ENCODE measurements at places on chromosomes 7 and 10. TPM values are rescaled to one million over a fixed set of nuclear protein-coding genes. Genes with fewer than 3 reads are reported as not detected.
A peak's percentile ranks its signal among the peaks of the same experiment; 100 is the strongest.

SPDYE2B gene
- total RNA-seq, result not detected

CDK5 gene
- total RNA-seq, result 29.3 TPM

DNA sequence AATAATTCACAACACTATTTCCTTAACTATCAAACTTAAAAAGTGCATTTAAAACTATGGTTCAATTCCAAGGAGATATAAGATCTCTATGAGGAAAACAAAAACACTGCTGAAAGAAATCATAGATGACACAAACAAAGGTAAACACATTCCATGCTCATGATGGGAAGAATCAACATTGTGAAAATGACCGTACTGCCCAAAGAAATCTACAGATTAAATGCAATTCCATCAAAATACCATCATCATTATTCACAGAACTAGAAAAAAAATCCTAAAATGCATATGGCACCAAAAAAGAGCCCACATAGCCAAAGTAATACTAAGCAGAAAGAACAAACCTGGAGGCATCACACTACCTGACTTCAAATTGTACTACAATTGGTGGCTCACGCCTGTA is 159.9 kb upstream of the EEPD1 start:
- H3K4me1 ChIP-seq, result peaks cover 31% of the 10 kb centered on the region
- no peaks in the 10 kb centered on the region for H3K27me3 ChIP-seq
- H3K36me3 ChIP-seq, result no peaks in the 10 kb centered on the region
- H3K27ac ChIP-seq, result peak overlapping the region; percentile 90
- H3K4me3 ChIP-seq, result no peak overlapping the region

GRCh38 chr10:52312942-52313255 is 1.2 kb upstream of the DKK1 start:
- H3K27ac ChIP-seq, result no peak overlapping the region
- no peaks in the 10 kb centered on the region for H3K27me3 ChIP-seq
- peaks cover 20% of the 10 kb centered on the region for H3K36me3 ChIP-seq
- H3K4me3 ChIP-seq, result no peak overlapping the region

DNA sequence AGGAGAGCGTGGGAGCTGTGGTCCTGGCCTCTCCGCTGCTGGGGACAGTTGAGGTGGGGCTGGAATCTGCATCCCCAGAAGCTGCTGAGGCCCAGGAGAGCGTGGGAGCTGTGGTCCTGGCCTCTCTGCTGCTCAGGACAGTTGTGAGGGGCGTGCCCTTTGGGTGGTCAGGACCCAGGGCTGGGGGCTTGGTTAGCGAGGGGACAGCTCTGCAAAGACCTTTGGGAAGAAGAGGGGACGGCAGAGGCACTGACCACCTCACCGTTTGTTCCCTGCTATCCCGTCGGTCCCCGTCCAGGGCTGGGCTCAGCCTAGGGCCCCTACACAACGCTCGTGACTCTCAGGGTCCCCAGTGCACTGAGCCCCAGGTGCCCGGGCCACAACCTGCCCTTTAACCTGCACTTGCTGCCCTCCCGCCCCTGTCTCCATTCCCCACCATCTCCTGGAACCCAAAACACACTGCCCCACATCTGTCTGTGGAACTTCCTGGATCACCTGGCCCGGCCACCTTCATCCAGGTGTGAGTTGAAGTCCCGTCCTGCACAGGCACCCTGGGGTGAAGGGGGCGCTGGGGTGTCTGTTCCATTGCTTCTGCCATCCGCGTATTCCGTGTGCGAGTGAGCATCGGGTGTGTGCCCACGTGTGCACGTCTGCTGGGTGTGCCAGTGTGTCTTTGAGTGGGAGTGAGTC is 14.1 kb downstream of the FOXL3 start:
- DNase-seq, result no peak
- no peak overlapping the region for H3K4me3 ChIP-seq
- no peak overlapping the region for H3K27ac ChIP-seq
- H3K4me1 ChIP-seq, result no peaks in the 10 kb centered on the region
- no peaks in the 10 kb centered on the region for H3K27me3 ChIP-seq
- H3K36me3 ChIP-seq, result no peaks in the 10 kb centered on the region

GRCh38 chr10:60105295-60105695 is 198.9 kb upstream of the CCDC6 start:
- DNase-seq, result no peak
- no peaks in the 10 kb centered on the region for H3K27me3 ChIP-seq
- H3K27ac ChIP-seq, result no peak overlapping the region
- no peak overlapping the region for H3K4me3 ChIP-seq
- H3K36me3 ChIP-seq, result no peaks in the 10 kb centered on the region

GRCh38 chr7:53110425-53110824 is 75.0 kb downstream of the POM121L12 start:
- no peaks in the 10 kb centered on the region for H3K27me3 ChIP-seq
- DNase-seq, result no peak
- no peaks in the 10 kb centered on the region for H3K4me1 ChIP-seq

GRCh38 chr10:2038036-2038435 is 300.7 kb upstream of the ADARB2 start:
- no peaks in the 10 kb centered on the region for H3K27me3 ChIP-seq
- H3K27ac ChIP-seq, result no peak overlapping the region
- DNase-seq, result no peak
- H3K4me3 ChIP-seq, result no peak overlapping the region
- H3K4me1 ChIP-seq, result no peaks in the 10 kb centered on the region
- H3K36me3 ChIP-seq, result no peaks in the 10 kb centered on the region

PON3 gene
- not detected for total RNA-seq

DNA sequence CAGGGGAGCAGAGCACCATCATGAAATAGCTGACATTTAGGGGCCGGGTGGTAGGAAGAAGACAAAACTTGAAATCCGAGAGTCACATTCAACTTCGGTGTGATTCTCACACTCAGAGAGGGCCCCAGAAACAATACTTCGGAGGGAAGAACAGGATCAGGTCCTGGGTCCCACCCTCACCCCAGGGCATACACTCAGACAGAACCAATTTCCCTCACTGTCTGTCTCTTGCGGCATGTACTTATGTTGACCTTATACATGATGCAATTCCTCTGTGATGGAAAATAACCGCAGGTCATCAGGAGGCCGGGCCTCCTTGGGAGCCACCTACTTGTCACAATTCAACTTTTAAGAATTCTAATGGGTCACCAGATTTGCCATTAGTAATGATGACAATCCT is 26.3 kb upstream of the HMX3 start:
- no peak overlapping the region for H3K4me3 ChIP-seq
- no peaks in the 10 kb centered on the region for H3K4me1 ChIP-seq
- peaks cover 6% of the 10 kb centered on the region for H3K27me3 ChIP-seq
- no peak overlapping the region for H3K27ac ChIP-seq

- H3K27ac ChIP-seq, result no peak overlapping the region
- H3K4me3 ChIP-seq, result no peak overlapping the region
- no peaks in the 10 kb centered on the region for H3K4me1 ChIP-seq
- DNase-seq, result no peak
These were observed 232.3 kb downstream of the ELFN1 start for GRCh38 chr7:1902231-1902855.

SAMD9L gene
- 16.4 TPM for total RNA-seq

- peaks cover 12% of the 10 kb centered on the region for H3K4me1 ChIP-seq
- H3K27me3 ChIP-seq, result no peaks in the 10 kb centered on the region
These were observed 186.7 kb upstream of the KLF6 start for GRCh38 chr10:3971713-3972112.

LRRC18 gene
- total RNA-seq, result not detected

SLC12A9 gene
- 17.8 TPM for total RNA-seq

INHBA gene
- 14.3 TPM for total RNA-seq

DNA sequence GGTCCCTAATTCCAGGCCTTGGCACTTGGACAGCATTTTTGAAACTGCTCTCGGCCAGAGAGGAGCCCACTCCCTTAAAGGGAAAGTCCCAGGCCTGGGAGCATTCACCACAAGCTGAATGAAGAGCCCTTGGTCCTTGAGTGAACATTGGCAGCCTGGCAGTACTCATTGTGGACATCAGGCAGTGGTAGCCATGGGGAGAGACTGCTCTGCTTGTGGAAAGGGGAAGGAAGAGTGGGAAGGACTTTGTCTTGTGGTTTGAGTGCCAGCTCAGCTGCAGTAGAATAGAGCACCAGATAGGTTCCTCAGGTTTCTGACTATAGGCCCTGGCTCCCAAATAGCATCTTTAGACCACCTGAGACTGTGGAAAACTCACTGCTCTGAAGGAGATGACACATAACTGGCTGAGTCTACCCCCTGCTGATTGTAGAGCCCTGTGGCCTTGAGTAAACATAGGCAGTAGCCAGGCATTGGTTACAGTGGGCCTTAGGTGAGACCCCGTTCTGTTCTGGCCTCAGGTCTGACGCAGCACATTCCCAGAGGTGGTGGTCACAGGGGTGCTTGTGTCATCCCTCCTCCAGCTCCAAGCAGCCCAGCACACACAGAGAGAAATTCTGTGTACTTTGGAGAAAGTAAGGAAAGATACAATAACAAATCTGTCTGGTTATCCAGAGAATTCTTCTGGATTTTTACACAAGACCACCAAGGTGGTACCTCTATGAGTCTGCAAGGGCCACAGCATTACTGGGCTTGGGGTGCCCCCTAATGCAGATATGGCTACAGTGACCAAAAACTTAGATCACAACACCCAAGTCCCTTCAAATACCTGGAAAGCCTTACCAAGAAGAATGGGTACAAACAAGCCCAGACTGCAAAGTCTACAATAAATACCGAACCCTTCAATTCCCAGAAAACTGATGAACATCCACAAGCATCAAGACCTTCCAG is 153.8 kb downstream of the GNAI1 start:
- peak; percentile 83 for DNase-seq
- H3K4me1 ChIP-seq, result peaks cover 18% of the 10 kb centered on the region
- no peaks in the 10 kb centered on the region for H3K36me3 ChIP-seq
- no peak overlapping the region for H3K4me3 ChIP-seq

- no peak overlapping the region for H3K27ac ChIP-seq
- H3K4me3 ChIP-seq, result no peak overlapping the region
- H3K4me1 ChIP-seq, result no peaks in the 10 kb centered on the region
- H3K27me3 ChIP-seq, result no peaks in the 10 kb centered on the region
- peaks cover 8% of the 10 kb centered on the region for H3K36me3 ChIP-seq
- DNase-seq, result no peak
These were observed 139.0 kb downstream of the NRF1 start for GRCh38 chr7:129750501-129750900.

DNA sequence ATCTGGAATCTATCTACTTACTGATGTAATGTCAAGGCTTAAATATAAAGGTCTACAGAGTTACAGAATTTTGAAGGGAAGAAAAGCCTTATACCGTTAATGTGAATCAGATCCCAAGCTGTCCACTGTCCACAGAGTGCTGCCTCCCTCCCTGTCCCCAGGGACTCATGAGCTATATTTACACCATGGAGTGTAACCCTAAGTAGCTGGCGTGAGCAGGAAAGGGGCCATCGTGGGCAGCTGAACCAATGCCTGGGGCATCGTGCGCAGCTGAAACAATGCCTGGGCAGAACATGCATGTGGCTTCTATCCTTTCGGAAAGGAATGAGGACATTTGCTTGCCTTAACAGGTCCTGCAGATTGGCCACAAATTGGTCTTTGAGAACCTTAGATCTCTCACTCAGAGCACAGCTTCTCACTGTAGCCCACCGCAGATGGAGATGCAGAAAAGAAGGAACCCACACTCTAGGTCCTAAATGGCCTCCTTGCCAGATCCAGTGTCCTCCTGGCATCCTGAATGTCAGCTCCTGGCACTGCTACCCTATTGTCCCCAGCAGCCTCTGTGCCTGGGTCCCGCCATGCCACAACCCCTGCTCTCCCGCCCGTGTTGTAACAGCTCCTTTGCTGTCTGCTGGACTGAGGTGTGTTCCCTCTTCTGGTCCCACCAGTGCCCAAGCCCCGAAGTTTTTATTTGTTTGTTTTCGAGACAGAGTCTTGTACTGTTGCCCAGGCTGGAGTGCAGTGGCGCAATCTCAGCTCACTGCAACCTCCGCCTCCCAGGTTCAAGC is 30.3 kb downstream of the CCDC3 start:
- no peaks in the 10 kb centered on the region for H3K36me3 ChIP-seq
- no peak overlapping the region for H3K4me3 ChIP-seq
- peak; percentile 54 for DNase-seq
- H3K4me1 ChIP-seq, result peaks cover 21% of the 10 kb centered on the region

- no peak for DNase-seq
- H3K27me3 ChIP-seq, result no peaks in the 10 kb centered on the region
- no peak overlapping the region for H3K4me3 ChIP-seq
These were observed 70.3 kb upstream of the RSU1 start for GRCh38 chr10:16887565-16887964.

- H3K27me3 ChIP-seq, result no peaks in the 10 kb centered on the region
- H3K4me1 ChIP-seq, result no peaks in the 10 kb centered on the region
- H3K27ac ChIP-seq, result no peak overlapping the region
- H3K4me3 ChIP-seq, result no peak overlapping the region
These were observed 49.7 kb downstream of the CACNA2D1 start for GRCh38 chr7:82393840-82394220.

RPA3 gene
- total RNA-seq, result 48.5 TPM

DNA sequence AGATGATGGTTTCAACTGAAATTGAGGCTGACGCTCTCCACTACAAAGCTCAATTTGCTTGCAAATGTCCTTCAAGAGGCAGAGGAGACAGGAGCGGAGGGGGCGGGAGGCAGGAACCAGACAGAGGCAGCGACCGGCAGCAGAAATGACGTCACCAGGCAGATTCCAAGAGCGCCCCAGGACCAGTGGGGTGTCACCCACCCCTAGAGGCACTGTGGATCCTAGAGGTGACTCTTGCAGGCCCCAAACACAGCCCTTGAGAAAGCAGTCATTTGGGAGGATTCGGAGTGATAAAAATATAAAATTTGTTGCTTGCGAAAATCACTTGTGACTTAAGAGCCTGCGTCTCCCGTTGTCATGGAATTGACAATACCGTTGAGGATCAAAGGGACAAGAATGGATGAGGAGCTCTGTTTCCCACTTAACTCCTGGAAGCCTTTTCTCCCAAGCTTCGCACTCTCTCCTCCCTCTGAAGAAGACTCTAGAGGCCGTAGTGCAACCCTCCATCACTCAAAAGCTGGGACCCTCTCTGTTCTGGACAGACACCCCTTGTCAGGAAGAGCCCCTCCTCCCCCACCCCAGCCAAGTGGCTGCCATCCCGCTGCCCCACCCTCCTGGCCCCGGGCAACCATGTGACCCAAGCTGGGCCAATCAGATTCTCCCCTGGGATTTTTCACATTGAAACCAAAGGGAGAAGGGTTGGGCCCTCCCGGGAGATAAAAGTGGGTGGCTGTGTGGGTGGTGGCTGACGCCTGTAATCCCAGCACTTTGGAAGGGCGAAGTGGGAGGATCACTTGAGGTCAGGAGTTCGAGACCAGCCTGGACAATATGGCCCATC is 16.3 kb upstream of the SLC29A4 start:
- no peaks in the 10 kb centered on the region for H3K27me3 ChIP-seq
- no peaks in the 10 kb centered on the region for H3K36me3 ChIP-seq

- no peaks in the 10 kb centered on the region for H3K27me3 ChIP-seq
- no peak overlapping the region for H3K4me3 ChIP-seq
- no peak for DNase-seq
- H3K4me1 ChIP-seq, result no peaks in the 10 kb centered on the region
- no peak overlapping the region for H3K27ac ChIP-seq
These were observed 44.7 kb downstream of the ZNF467 start for GRCh38 chr7:149728491-149729375.
